ENCODE measurements at places on chromosomes 11 and 22. TPM values are rescaled to one million over a fixed set of nuclear protein-coding genes. Genes with fewer than 3 reads are reported as not detected.
A peak's percentile ranks its signal among the peaks of the same experiment; 100 is the strongest.

DNA sequence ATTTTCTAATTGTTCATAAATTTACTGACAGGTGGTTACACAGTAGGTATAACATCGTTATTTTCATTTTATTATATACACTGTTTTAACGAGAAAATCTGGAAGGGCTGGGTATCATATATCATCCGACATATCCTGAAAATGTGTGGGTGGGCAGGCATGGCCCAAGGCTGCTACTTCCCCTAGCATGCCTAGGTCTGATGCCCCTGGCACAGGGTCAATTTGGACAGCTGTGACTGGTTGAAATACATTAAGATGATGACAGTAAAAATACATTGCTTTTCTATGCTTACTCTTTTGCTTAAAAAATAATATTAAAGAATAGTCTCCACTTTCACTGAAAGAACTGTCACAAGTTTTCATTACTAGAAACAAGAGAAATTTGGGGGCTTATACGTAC, 908.8 kb downstream of the OPCML start:
- no peaks in the 10 kb centered on the region for H3K4me1 ChIP-seq
- H3K27me3 ChIP-seq = no peaks in the 10 kb centered on the region
- no peak overlapping the region for H3K4me3 ChIP-seq
- DNase-seq = no peak
- no peaks in the 10 kb centered on the region for H3K36me3 ChIP-seq
- H3K27ac ChIP-seq = no peak overlapping the region

GRCh38 chr22:49088801-49089791, 738.6 kb downstream of the BRD1 start:
- no peaks in the 10 kb centered on the region for H3K27me3 ChIP-seq
- no peaks in the 10 kb centered on the region for H3K4me1 ChIP-seq
- no peak overlapping the region for H3K27ac ChIP-seq
- no peaks in the 10 kb centered on the region for H3K36me3 ChIP-seq
- DNase-seq = peak; percentile 59

DNA sequence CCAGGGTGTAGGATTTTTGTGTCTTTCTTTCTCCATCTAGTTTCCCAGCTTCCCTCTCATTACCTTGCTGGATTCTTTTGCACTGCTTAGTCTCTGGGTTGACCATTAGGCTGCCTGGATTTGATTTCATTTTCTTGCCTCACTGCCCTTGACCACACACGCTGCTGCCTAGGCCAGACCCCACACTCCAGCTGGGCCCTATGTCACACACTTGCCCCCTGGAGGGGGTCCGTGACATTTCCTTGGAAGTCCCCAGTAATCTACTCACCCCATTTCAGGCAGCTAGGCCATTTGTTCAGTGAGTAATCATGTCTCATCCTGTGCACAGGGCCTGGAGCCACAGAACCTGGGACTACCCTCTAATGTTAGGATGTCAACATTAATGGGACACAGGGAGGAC, 81.9 kb upstream of the SPON1 start:
- no peak overlapping the region for H3K27ac ChIP-seq
- no peak overlapping the region for H3K4me3 ChIP-seq
- H3K4me1 ChIP-seq = no peaks in the 10 kb centered on the region

MPEG1 gene
- 27.0 TPM for total RNA-seq

DNA sequence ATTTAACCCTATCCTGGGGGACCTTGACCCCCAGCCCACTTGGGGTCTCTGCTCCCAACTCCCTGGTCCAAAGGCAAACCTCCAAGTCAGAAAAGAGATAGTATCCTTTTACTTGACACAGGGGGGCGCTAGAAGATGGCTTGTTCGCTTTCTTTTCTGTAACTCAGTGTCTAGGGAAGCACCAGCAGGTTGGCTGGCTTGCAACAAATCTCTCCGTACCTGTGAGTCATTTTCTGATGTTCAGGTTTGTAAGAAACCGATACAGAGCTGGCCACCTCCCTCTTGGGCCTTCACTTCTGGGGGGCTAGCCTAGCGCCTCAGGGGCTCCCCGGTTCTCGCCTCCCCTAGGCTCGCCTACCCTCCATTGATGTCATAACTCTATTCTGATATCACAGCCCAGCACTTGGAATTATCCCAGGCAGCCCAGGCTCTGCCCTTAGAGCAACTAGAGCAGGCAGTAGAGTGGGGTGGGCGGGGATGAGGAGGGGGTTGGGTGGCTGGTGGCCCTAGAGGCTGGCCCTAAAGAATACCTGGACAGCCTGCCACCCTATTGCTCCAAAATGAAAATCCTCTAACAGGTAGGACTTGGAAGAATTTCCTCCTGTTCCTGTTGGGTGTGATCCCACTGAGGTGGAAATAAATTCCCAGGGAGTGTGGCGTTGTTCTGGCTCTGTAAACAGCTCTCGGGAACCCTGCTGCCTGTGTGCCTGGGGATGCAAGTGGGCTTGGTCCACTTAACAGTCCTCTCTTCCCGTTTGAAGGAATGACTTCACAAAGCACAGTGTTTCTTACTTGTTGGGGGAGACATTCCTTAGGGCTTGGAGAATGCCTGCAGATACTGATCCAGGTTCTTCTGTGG, 69.4 kb downstream of the OSBP2 start:
- no peaks in the 10 kb centered on the region for H3K27me3 ChIP-seq
- H3K27ac ChIP-seq = no peak overlapping the region
- H3K4me3 ChIP-seq = no peak overlapping the region
- no peaks in the 10 kb centered on the region for H3K4me1 ChIP-seq
- H3K36me3 ChIP-seq = no peaks in the 10 kb centered on the region
- no peak for DNase-seq

LINC01488 gene
- not detected for total RNA-seq

SLC5A12 gene
- total RNA-seq = not detected

YPEL4 gene
- 1.8 TPM for total RNA-seq

DNA sequence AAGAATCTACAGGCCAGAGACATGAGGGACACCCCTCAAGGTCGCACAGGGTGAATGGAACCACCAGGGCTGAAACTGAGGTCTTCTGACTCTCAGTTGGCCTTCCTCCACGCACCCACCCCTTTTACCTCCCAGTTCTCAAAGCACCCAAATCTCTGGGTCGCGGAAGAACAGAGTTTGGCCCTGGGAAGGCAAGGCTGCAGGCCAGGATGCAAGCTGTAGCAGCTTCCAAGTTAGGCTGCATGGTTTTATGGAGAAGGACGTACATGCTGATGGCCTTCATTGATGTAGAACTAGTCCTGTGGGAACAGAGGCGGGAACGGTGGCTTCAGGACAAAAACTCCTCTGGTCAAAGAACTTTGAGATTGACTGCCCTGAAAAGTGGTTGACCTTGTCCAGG, 143.5 kb upstream of the B3GAT1 start:
- peak; percentile 26 for DNase-seq
- no peak overlapping the region for H3K4me3 ChIP-seq
- no peaks in the 10 kb centered on the region for H3K27me3 ChIP-seq
- no peaks in the 10 kb centered on the region for H3K36me3 ChIP-seq
- no peaks in the 10 kb centered on the region for H3K4me1 ChIP-seq

- no peaks in the 10 kb centered on the region for H3K36me3 ChIP-seq
- no peaks in the 10 kb centered on the region for H3K4me1 ChIP-seq
- DNase-seq = no peak
- no peak overlapping the region for H3K4me3 ChIP-seq
- no peaks in the 10 kb centered on the region for H3K27me3 ChIP-seq
These were observed 9.2 kb upstream of the CBL start for GRCh38 chr11:119196833-119197483.

DNA sequence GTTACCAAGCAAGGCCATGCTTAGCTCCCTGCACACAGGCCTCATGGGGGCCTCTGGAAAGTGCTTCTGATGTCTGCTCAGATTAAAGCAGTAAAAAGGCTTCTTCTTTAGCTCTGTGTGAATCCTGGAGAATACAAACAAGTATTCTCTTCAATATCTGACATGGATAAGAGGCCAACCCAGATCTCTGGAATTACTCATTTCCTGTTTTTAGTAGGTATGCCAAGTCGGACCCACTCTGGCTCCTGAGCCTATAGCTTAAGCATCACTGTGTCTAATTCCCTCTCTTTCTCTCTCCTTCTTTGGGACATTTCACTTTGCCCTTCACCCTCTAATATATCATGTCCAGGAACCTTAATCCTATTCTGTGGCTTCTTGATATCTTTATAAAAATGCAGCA, 529.6 kb upstream of the CCDC90B start:
- DNase-seq = no peak
- H3K4me3 ChIP-seq = no peak overlapping the region
- no peaks in the 10 kb centered on the region for H3K27me3 ChIP-seq
- H3K4me1 ChIP-seq = no peaks in the 10 kb centered on the region

GRCh38 chr11:15905366-15906104, 450.8 kb downstream of the SOX6 start:
- H3K27me3 ChIP-seq = no peaks in the 10 kb centered on the region
- no peak overlapping the region for H3K27ac ChIP-seq
- H3K36me3 ChIP-seq = no peaks in the 10 kb centered on the region
- peak; percentile 56 for DNase-seq

- no peak overlapping the region for H3K4me3 ChIP-seq
- no peaks in the 10 kb centered on the region for H3K4me1 ChIP-seq
- DNase-seq = peak; percentile 63
- no peaks in the 10 kb centered on the region for H3K27me3 ChIP-seq
These were observed 8.0 kb downstream of the VSTM5 start for GRCh38 chr11:93842461-93842860.

RELT gene
- total RNA-seq = 11.5 TPM

GRCh38 chr22:50576070-50576469, 2.2 kb downstream of the CPT1B start:
- H3K36me3 ChIP-seq = no peaks in the 10 kb centered on the region
- no peaks in the 10 kb centered on the region for H3K4me1 ChIP-seq
- H3K4me3 ChIP-seq = no peak overlapping the region
- no peak overlapping the region for H3K27ac ChIP-seq
